T-helper 1 cell treated with Interleukin-12 subunit alpha and Interleukin-12 subunit beta and Interleukin-4 antibody, amounts not matched to agents 30 ng/mL and 1 ng/mL, for 36 hours (primary cell): ENCODE measurements at places on chromosomes 11 and 22. TPM values are rescaled to one million over a fixed set of nuclear protein-coding genes. Genes with fewer than 3 reads are reported as not detected.

ST14 gene
- total RNA-seq = not detected in 2 replicates

DTX4 gene
- total RNA-seq = 0.12 and 0.15 TPM in 2 replicates

MALAT1 gene
- 8,633 and 8,695 TPM in 2 replicates for total RNA-seq

CCDC73 gene
- total RNA-seq = not detected in 2 replicates

RIBC2 gene
- total RNA-seq = 7.6 and 8.9 TPM in 2 replicates

SLC43A1 gene
- total RNA-seq = 12.9 and 14.1 TPM in 2 replicates

BCO2 gene
- 1.7 and 2.2 TPM in 2 replicates for total RNA-seq

OR51I1 gene
- not detected in 2 replicates for total RNA-seq

DAGLA gene
- 0.17 and 0.25 TPM in 2 replicates for total RNA-seq

TRIM49 gene
- not detected in 2 replicates for total RNA-seq

LDHAL6A gene
- total RNA-seq = 0.07 TPM in 1 of 2 replicates, not detected in the other

BTG4 gene
- total RNA-seq = not detected in 2 replicates

GGTLC3 gene
- total RNA-seq = not detected in 2 replicates

UBE2L6 gene
- total RNA-seq = 270 and 272 TPM in 2 replicates

GAS2 gene
- total RNA-seq = 2.0 and 2.9 TPM in 2 replicates

FDXACB1 gene
- 4.3 and 4.7 TPM in 2 replicates for total RNA-seq

IL18BP gene
- total RNA-seq = 19.2 and 22.8 TPM in 2 replicates

CARD16 gene
- 70.4 and 75.6 TPM in 2 replicates for total RNA-seq
